ENCODE measurements at places on chromosomes 4 and X.

GRCh38 chr4:112315446-112315845 is 18.3 kb downstream of the ALPK1 start:
- no peak for DNase-seq

- no peak for DNase-seq
Measured at GRCh38 chrX:40439625-40440532, 140.9 kb upstream of the ATP6AP2 start.

DNA sequence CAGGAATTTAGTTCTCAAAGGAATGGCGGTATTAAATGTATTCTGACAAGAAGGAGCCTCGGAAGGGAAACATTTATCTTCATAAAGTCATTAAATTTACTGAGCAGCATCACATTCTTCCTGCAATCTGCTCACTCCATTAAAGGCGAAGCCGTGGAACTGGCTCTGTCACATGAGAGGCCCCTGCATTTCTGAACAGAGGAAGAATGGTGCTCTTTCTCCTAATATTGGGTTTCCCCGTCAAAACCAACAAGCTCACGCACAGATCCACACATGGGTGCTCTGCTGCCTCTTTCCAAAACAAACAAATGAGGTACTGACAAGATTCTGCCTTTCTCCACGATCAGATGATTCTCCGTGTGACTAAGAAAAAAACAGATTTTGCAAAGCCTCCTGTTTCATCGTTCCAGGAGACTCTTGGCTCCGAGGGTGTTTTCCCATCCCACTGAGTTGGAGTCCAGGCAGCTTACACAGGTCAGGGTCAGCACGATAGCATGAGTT is 191.2 kb downstream of the IDS start:
- peak; percentile 1 for DNase-seq

DNA sequence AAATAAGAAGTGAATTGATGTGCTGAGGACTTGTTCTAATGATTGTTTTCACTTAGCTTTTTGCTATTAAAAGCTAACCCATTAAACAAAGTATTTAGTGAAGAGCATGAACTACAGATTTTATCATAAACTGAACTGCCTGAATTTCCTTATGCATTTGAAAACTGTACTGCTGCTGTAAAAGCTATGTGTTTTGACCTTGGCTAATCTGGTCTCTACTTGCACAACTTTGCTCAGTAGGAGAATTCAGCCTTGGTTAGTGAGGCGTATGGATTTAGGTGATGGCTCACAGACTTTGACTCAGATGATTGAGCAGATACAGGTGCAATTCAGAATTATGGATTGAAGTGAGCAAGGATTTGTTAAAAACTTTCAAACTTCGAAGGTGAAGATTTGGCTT is 38.7 kb upstream of the FAT1 start:
- DNase-seq: no peak

DNA sequence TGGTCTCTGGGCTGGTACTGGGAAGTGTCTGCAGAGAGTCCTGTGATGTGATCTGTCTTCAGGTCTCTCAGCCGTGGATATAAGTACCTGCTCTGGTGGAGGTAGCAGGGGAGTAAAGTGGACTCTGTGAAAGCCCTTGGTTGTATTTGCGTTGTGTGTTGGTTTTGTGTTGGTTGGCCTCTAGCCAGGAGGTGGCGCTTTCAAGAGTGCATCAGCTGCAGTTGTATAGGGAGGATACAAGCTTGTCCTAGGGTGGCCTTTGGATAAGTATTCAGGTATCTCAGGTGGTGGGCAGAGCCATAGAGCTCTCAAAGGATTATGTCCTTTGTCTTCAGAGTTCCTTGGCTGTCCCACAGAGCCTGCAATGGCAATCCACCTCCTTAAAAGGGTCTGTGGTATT is 111.6 kb downstream of the MAGEB17 start:
- DNase-seq: no peak

- no peak for DNase-seq
Measured at GRCh38 chr4:42452823-42453222, 55.5 kb downstream of the SHISA3 start.

- DNase-seq: no peak
Measured at GRCh38 chrX:154353172-154353843, 21.1 kb downstream of the FLNA start.

- DNase-seq: no peak
Measured at GRCh38 chr4:154439224-154439623, 52.4 kb downstream of the DCHS2 start.

GRCh38 chrX:109954955-109955354 is 48.0 kb upstream of the TMEM164 start:
- no peak for DNase-seq

GRCh38 chr4:141410839-141411238 is 190.1 kb downstream of the ZNF330 start:
- DNase-seq: peak; percentile 38

- no peak for DNase-seq
Measured at GRCh38 chr4:147944249-147944648, 212.4 kb downstream of the ARHGAP10 start.

DNA sequence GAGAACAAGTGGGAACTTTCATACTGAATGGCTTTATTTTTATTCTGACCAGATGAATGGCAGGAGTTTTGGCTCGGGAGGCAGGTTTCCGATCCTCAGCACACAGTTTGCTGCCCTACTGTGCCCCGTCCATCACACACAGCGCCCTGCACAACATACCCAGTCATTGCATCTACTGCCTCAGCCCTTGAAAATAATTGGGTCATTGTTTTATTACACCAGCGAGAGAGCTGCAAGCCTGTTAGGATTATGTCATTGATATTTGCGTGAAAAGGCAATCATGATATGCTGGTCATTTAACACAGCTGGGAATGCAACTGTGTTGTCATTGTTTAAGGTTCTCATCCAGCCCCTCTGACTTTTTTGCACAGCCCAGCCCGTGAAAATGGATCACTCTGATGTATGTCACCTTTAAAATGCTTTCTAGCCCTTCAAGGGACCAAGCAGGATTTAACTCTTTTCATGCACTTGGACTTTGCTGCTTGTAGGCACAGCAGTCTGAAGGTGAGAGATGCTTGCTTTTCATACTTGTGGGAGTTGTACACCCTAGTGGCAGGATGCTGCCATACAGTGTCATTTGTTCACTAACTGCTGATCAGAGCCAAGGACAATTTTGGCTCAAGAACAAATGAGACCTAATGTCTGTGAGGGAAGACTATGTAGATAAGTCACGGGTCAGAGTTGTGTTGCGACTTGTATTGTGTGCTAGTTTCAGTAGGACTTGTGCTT is 62.3 kb downstream of the RTL9 start:
- no peak for DNase-seq

GRCh38 chr4:139144161-139144859 is 32.7 kb downstream of the ELF2 start:
- DNase-seq: peak; percentile 26

- DNase-seq: no peak
Measured at GRCh38 chr4:7770224-7771050, 169.2 kb downstream of the AFAP1 start.

DNA sequence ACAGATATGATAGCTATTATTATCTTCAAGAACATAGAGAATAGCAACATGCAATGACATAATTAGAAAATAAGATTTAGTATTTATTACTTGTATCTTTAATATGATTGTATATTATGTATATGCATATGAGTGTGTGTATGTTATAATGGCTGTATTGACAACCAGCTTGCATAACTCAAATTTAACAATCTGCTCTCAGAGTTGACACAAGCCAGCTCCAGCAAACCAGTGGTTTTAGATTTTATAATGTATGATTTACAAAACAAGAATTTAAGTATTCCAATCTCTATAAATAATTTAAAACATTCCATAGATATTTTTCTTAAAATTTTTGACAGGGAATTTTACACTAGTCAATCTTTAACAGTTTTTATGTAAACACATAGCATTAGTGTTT is 935.9 kb upstream of the EPHA5 start:
- no peak for DNase-seq

- no peak for DNase-seq
Measured at GRCh38 chr4:74838746-74839370, 44.5 kb upstream of the BTC start.

GRCh38 chr4:66284991-66285451 is 614.7 kb upstream of the EPHA5 start:
- no peak for DNase-seq

GRCh38 chr4:101600287-101600686 is 190.2 kb upstream of the BANK1 start:
- DNase-seq: no peak

DNA sequence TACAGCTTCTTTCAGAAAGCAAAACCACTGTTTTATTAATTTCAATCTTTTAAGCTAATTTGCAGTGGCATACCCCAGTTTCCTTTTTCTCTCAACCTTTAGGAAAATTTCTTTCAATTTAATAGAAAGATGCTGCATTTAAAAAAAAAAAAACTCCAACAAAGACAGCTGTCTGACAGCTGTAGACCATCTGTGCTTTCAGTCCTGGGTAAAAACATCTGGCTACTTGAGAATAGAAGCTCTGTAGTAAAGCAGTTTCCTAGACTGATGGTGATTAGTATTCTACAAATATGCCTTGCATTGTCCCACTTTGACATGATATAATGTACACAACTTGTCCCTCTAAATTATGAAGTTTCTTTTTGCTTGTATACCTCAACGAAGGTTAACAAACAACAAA is 197.8 kb downstream of the EDA start:
- no peak for DNase-seq

- no peak for DNase-seq
Measured at GRCh38 chr4:24988776-24989175, 42.0 kb downstream of the LGI2 start.

GRCh38 chrX:677376-677775 is 46.8 kb downstream of the SHOX start:
- no peak for DNase-seq

Data from AG04449 (cell line).